T-helper 9 cell (primary cell): ENCODE measurements at places on chromosomes 2 and 18.

GRCh38 chr2:44880125-44880483 is 61.4 kb upstream of the SIX3 start:
- no peak for DNase-seq

- no peak for DNase-seq
These were observed 102.9 kb downstream of the KLHL29 start for GRCh38 chr2:23487735-23488492.

GRCh38 chr2:119823734-119824334 is 64.1 kb downstream of the PTPN4 start:
- DNase-seq, result no peak

DNA sequence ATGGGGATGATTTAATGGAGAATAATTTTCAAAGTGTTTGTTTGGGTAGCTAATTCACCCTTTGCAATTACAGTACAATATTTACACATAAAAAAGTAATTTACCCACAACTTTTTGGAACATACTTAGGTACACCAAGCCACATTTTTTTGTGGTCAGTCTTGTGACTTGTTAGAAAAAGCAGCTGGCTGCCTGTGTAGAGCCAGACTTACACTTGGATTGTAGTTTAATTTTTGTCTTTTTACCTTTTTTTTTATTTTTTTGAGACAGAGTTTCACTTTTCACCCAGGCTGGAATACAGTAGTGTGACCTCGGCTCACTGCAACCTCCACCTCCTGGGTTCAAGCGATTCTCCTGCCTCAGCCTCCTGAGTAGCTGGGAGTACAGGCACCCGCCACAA is 45.4 kb downstream of the RALBP1 start:
- no peak for DNase-seq

DNA sequence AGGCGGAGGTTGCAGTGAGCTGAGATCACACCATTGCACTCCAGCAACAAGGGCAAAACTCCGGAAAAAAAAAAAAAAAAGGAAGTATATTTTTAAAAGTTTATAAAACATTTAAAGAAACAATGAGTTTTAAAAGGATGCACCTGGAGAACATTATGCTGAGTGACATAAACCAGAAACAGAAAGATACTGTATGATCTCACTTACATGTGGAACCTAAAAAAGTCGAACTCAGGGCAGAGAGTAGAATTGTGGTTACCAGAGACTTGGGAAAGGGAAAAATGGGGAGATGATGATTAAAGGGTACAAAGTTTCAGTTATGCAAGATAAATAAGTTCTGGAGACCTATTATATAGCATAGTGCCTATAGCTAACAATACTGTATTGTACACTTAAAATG is 52.8 kb upstream of the RTN4 start:
- DNase-seq, result no peak

DNA sequence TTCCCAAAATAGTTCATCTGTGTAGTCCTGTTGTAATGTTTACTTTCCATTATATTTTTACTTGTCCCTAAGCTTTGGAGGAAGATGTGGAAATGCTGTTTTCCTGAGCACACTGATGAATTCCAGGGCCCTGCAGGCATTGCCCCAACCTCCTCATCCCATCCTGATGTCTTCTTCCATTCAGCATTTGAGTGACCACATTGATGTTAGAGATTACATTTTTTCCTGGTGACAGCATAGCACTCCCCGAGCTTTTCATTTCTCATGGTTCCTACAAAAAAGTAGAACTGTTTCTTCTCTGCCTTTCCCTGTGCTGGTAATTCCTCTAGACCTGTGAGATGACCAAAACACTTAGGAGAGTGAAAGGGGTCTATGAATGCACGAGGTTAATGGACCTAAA is 4.8 kb downstream of the IL36A start:
- DNase-seq, result no peak

GRCh38 chr2:186024921-186025320 is 286.3 kb downstream of the FSIP2 start:
- no peak for DNase-seq

DNA sequence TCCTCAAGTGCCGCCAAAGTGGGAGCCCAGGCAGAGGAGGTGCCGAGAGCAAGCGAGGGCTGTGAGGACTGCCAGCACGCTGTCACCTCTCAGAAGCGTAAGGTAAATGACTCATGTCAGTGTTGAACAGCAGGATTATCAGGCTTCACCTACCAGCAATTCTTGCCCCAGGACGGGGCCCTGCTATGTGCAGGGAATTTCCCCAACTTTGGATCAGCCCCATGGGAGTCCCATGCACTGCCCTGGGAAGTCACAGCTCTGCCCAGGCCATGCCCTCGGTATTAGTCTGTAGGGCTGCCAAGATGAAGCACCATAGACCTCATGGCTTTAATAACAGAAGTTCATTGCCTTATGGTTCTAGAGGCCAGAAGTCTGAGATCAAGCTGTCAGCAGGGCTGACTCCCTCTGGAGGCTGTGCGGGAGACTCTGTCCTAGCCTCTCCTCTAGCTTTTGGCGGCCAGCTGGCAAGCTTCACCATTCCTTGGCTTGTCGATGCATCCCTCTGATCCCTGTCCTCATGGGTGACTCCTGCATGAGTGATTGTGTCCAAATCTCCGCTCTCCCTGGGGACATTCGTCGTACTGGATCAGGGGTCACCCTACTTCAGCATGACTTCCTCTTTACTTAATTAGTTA is 55.9 kb downstream of the TRPM8 start:
- DNase-seq, result no peak

- DNase-seq, result no peak
These were observed 15.8 kb downstream of the HNRNPLL start for GRCh38 chr2:38586931-38587330.

GRCh38 chr2:82781176-82781915 is 1677.7 kb downstream of the SUCLG1 start:
- no peak for DNase-seq

DNA sequence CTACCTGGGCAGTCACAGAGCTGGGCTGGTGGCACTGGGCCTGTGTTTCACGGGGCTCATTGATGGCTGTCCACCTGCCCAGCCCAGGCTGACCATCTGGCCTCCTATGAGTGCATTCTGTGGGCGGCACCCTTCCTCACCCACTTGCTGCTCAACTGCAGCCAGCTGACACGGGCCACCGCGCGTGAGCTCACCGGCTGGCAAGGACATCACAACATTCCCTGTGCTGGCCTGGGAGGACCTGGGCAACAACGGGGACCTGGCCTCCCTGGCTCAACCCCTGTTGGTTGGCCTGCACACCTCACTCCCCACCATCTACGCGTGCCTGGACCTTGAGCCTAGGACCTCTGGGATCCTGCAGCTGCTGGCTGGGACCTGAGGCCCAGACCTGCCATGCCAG is 98.2 kb upstream of the DTNA start:
- DNase-seq, result no peak

GRCh38 chr2:174007010-174007409 is 41.8 kb upstream of the SP3 start:
- DNase-seq, result no peak

DNA sequence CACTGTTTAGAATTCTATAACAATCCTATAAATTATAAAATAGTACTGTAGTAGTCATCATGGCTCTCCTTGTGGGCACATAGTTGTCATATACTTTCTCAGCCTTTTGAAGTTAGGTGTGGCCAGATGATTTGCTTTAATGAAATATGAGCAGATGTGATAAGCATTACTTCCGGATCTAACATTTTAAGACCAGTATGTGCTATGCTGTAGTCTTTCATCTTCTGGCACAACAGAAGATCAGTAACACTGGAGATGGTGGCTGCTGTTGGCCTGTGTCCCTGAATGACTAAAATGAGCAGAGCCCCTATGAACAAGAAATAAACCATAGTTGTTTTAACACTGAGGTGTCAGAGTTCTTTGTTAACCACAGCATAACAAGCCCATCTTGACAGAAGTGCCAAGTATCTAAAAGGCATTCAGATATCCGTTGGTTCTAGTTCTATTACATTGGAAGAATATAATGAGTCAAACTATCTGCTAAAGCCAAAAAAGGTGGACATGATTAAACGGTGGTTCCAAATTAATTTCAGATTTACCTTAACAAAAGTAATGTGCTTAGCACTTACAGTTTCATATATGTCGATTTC is 6.3 kb downstream of the MEX3C start:
- DNase-seq, result no peak

- DNase-seq, result no peak
These were observed 45.8 kb upstream of the CDKL4 start for GRCh38 chr2:39289609-39290008.

DNA sequence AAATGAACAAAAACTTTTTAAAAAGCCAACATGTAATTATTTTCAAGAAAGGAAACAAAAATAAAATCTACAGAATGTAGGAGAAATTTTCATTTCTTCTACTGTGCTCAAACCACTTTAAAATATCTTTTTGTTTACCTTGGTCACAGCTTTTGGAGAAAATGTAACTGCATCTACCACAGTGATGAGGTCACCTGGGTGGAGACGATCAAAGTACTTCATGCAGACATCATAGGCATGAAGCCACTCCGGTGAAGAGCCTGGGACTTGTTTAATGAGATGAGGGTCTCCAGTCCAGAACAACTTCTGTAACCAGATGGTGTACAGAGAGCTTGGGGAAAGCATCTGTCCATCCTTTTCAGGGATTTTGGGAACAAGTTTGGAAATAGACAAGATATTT is 285.8 kb downstream of the NBAS start:
- no peak for DNase-seq

GRCh38 chr18:63409301-63409700 is 13.0 kb downstream of the VPS4B start:
- DNase-seq, result no peak

- no peak for DNase-seq
These were observed 437.7 kb downstream of the SATB2 start for GRCh38 chr2:199019898-199020507.

- DNase-seq, result no peak
These were observed 119.0 kb upstream of the CELF4 start for GRCh38 chr18:37684590-37684989.

DNA sequence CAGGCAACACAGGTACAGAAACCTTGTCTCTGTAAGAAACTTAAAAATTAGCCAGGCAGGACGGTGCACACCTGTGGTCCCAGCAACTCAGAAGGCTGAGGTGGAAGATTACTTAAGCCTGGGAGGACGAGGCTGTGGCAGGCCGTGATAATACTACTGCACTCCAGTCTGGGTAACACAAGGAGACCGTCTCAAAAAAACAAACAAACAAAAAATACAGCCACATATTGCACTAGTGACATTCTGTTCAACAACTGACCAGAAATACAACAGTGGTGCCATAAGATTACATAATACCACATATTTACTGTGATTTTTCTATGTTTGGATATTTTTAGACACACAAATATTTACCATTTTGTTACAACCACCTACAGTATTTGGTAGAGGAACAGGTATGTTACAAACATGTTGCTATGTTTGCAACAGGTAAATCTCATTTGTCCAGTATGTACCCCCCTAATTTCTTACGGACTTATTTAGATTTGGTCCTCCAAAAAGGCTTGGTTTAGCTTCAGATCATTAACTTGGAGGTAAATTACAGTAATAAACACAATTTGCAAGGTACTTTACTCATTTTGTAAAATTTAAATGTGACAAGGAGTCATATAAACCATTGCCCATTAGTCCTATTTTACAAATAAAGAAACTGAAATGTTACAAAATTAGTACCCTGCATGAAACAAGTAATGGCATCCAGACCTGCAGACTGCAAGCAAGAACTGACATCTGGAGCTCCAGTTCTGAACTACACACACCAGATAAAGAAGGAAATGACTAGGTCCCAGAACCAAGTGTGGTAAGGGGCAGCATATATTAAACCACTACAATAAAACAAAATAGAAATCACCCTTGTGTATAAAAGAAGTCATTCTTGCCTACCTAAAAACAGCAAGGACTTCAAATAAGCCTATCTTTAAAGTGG is 36.8 kb downstream of the TRIP12 start:
- DNase-seq, result no peak

DNA sequence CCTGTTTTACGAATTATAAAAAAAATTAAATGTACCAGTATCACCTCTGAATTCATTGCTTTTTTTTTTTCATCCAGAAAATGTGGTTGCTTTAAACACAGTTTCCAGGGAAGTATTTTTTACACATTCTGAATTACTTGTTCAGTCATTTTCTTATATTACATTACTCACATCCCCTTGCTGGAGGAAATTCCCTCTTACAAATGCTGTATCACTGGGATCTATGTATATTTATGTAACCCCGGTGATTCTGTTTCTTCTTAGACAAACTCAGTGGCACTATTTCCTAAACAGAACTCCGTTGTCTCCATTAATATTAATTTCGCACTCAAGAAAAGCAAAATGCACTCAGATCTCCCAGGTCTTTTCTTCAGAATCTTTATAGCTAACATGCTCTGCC is 1078.5 kb upstream of the ZEB2 start:
- no peak for DNase-seq

DNA sequence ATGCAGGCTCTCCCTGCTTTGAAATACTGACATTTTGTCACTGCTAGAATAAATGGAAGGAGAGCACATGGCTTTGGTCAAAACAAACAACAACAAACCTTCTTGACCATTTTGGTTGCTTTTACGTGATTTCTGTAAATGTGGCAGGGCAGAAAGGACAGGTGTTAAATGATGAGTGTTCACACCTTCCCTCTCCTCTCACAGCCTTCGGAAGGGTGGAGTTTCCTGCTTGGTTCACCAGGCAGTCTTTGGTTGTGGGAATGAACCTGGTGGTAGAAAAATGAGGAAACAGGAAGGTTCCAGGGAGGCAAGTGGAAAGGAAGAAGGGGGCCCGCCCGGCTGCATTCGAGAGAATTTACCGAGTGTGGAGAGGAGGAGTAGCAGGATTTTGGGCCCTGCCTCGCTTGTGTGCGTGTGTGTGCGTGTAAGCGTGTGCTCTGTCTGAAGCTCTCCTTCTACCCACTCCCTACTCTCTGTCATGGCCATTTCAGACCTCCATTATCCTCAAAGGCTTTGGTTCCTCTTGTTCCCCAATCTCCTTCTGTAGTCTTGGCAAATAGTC is 23.7 kb upstream of the SPP2 start:
- DNase-seq, result no peak

GRCh38 chr18:23133860-23134779 is 1.2 kb upstream of the CABLES1 start:
- no peak for DNase-seq

GRCh38 chr2:128474962-128475361 is 156.3 kb upstream of the HS6ST1 start:
- no peak for DNase-seq

GRCh38 chr2:167293943-167294775 is 405.9 kb downstream of the XIRP2 start:
- DNase-seq, result no peak
